HTR-8/SVneo (cell line): ENCODE measurements at places on chromosomes 13 and 19.
A peak's percentile ranks its signal among the peaks of the same experiment; 100 is the strongest.

DNA sequence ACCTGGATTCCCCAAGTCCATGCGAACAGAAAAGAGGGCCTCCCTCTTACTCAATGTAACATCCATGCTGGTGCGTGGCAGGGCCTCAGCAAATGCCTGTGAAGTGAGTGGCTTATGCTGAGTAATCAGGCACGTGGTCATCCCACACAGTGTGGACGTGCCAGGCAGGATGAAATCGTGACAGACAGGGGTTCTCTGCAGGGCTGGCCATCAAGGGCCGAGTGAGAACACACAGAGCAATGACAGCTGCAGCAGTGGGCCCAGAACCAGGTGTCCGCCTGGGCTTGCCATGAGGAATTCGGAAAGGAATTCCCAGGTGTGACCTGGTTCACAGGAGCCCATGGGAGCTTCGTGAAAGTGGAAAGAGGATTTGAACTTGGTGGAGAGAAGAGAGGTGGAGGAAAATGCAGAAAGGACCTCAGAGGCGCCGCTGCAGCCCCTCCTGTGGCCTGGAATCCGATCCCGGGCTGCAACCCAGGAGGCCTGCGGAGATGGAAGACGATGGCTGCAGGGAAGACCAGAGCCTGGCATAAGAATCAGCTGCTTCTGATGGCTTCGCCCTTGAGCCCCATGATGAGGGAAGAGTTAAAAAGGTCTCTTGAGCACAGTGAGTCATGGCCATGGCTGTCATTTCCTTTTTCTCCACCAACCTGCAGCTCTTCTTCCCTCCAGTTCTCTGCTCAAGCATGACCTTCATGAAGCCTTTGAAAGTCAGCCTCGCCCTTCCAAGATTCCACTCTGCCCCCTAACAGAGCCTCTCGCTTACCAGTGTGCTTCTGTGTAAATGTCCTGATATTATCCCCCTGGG, 34.6 kb upstream of the SOX1 start:
- no peak for DNase-seq

- DNase-seq, result no peak
These were observed 6.7 kb downstream of the KHSRP start for GRCh38 chr19:6417713-6418561.

GRCh38 chr13:45138282-45138681, 18.0 kb downstream of the GTF2F2 start:
- no peak for DNase-seq

GRCh38 chr13:91563799-91564198, 165.4 kb downstream of the GPC5 start:
- DNase-seq, result no peak

DNA sequence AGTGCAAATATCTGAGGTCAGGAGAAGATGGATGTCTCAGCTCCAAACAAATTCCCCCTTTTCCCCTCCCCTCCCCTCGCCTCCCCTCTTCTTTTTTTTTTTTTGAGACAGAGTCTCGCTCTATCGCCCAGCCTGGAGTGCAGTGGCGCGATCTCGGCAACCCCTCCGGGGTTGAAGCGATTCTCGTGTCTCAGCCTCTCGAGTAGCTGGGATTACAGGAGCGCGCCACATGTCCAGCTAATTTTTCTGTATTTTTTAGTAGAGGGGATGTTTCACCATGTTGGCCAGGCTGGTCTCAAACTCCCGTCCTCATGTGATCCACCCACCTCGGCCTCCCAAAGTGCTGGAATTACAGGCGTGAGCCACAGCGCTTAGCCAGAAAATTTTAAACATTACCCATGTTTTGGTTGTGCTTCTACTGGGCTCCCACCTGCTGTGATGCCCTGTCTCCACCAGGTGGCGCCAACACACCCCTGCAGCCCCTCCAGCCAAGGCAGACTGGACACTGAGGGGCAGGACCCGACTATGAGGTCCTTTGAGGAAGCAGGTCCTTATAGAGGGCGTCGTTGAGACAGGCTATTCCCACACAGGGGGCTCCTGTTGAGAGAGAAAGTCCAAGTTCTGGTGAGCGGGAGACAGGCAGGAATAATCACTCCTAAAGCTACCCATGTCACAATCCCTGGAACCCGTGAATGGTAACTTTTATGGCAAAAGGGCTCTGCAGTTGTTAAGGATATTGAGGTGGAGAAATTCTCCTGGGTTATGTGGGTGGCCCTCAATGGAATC, 6.3 kb downstream of the ERICH4 start:
- DNase-seq, result peak; percentile 92

DNA sequence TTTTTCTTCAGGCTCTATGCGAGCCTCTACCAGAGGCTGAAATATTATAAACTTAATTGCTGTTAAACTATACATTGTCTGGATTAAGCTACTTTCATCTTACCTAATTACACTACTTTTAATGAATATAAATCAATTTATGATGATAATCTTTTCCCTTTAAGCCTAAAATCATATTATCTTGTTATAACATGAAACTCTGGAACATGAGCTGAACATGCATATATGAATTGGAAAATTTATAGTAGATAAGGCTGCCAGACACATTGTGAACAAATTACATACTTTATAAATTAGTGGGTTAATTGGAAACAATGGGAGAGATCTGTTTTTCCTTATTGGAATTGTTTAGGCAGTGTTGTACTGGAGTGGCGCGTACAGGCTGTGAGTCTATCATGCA, 45.3 kb upstream of the ZDHHC20 start:
- DNase-seq, result no peak

DNA sequence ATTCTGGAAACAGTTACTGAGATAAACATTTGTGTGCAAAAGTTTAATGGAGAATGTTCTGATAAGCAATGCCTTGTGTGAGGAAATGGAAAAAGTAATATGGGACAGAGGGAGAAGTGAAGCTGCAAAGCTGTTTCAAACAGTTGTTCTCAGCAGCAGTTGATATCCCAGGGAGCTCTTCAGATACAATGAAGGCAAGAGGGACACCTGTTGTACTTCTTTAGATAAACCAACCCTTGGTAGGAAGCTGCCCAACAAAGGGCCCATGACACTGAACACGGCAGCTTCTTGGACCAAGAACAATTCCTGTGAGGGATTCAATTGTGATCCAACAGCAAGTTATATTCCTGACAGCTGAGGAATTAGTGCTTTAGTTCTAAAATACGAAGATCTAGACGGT, 894.3 kb upstream of the PCDH20 start:
- no peak for DNase-seq

- no peak for DNase-seq
These were observed 217.9 kb upstream of the SLITRK5 start for GRCh38 chr13:87453244-87453643.

- DNase-seq, result no peak
These were observed 301.1 kb downstream of the IRS2 start for GRCh38 chr13:109485136-109485794.

DNA sequence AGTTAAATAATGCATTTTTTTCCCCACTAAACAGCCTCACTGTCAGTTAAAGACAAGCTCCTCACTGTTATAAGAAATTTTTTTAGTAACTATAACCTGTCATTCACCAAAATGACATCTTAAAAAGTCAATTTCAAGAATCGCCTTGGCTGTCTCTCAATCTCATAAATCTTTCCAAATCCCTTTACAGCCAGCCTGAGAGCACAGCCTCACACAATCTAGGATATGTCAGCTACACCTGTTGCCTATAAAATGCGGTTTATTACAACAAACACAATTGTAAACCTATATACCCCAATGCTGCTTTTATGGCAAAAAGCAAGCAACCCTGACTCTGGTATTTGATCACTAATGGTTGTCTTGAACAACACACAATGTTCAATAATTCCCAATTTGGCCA, 29.5 kb upstream of the FNDC3A start:
- DNase-seq, result no peak

DNA sequence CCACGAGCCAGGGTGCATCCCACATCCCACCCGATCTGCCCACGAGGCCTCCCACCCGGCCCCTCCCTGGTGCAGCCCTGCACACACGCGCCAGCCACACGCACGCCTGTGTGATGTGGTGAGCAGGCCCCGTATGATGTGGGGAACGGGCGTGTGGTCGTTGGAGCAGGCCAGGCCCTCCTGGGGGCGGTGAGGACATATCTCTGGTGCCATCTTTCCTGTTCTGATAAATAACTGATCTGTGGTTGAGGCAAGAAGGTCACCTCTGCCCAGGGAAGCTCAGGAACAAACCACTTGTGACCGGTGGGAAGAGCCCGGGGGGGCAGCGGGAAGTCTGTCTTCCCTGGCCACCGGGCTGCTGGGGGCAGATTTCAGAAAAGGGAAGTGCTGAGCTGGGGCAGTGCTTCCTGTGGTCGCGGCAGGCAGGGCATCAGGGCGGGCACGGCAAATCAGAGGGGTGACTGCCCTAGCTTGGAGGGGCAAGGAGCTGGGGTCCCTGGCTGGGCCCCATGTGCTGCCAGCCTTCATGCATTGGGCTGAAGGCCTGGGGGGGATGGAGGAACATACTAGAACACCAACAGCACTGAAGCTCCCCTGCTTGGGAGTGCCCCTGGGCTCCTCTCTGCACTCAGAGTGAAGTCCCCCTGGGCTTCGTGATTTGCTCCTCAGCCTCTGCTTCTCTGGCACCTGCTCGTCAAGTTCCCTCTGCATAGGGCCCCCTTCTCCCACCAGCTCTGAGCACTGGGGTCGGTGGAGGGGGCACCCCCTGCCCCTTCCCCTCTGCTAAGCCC, 35.2 kb upstream of the SLC7A10 start:
- DNase-seq, result no peak

GRCh38 chr13:33509642-33510229, 224.2 kb upstream of the STARD13 start:
- DNase-seq, result no peak

GRCh38 chr13:94978516-94978915, 266.2 kb upstream of the SOX21 start:
- DNase-seq, result no peak

DNA sequence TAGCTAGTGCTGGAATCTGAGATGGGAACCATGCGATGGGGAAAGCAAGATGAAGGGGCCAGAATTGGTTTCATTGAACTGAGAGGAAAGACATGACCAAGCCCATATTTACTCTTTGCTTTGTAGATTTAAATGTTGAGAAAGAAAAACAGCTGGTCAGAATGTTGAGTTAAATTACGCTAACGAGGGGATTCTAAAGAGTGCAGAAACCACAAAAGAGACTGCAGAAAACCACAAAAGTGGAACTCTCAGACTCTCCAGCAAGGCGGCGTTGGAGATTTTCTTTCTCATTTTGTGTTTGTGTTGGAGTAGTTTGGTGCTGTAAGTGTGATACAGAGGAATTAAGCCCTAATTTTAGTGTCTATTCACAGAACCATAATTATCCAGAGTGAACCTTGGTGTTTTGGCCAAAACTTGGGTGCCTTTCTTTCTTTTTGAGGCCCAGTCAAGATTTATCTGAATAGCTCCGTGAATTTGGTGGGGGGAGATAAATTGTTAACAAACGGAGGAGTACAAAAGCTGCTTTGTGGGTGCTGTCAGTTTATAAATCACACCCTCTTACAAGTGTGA, 26.3 kb downstream of the SAE1 start:
- DNase-seq, result no peak

DNA sequence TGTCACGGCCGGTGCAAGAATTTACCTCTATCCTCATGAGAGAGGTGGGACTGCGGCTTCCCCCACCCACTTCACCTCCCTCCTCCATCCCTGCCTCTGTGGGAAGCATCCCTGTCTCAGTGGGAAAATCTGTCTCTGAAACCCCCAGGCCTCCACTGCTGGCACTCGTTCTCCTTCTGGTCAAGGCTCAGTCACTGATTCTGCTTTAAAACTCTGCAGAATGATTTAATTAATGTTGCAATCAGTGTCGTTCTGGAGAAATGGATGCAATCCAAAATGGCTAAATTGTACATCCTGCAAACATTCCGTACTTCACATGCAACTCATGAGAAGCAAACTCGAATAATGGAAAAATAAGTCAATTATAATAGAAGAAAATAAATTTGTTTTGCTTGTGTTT, 5.6 kb downstream of the RASL11A start:
- DNase-seq, result no peak

DNA sequence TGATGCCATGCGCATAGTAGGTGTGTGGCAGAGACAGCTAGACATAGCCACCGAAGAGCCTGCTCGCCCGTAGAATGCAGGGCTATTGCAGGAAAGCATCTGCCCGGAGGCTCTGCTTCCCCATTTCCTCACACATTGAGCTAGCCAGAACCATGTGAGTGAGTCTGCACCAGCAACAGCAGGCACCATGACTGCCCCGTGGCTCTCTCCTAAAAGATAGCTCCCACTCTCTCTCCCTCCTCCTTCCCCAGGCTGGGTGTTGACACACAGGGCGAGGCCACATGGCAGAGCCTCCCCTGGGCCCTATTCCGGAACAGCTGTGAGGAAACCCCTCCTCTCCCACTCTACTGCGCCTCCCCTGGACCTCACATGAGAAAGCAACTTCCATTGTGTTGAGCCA, 52.3 kb upstream of the ATP12A start:
- no peak for DNase-seq

DNA sequence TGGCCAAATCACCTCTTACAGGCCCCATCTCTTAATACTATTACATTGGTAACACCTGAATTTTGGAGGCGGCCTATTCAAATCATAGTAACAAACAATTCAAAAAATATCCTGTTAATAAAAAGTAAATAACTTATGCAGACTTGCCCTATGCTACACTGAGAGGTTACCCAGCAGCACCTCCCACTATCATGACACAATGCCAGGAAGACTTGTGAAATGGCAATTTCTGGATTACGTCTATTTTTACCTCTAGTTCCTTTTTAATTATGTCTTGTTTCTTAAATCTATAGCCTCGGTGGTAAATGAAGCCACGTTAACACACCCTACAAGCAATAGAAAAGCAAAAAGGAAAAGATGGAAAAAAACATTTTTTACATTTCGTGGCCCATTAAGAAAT, 6.2 kb upstream of the DZIP1 start:
- no peak for DNase-seq

GRCh38 chr13:89627996-89628395, 1719.5 kb upstream of the MIR17HG start:
- no peak for DNase-seq

DNA sequence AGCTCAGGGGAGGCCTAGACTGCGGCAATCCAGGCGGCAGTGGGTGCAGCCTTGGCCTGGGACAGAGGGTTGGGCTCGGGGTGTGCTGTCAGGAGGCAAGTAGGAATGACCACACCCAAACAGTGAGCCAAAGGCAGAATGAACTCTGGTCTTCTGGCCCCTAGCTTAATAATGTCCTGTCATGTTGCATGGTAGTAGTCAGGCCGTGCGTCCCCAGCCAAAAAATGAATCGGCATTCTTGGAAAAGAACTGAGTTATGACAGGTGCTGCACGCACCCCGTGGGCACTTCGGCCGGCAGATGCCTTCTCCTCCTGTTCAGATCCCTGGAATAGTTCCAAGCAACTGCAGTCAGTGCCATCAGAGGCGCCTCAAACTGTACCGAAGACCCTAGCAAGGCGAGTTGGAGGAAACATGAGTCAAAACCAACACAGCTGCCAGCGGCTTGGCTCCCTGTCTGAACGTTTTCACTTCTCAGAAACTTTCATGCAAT, 55.9 kb downstream of the ATP7B start:
- DNase-seq, result no peak

GRCh38 chr19:16127776-16128371, 15.6 kb upstream of the HSH2D start:
- DNase-seq, result no peak
